ENCODE measurements at places on chromosomes 2 and 18.

GRCh38 chr2:230879271-230879882 is 14.6 kb downstream of the ITM2C start:
- DNase-seq = no peak

- no peak for DNase-seq
These were observed 7.8 kb downstream of the SLC66A2 start for GRCh38 chr18:79943608-79944125.

DNA sequence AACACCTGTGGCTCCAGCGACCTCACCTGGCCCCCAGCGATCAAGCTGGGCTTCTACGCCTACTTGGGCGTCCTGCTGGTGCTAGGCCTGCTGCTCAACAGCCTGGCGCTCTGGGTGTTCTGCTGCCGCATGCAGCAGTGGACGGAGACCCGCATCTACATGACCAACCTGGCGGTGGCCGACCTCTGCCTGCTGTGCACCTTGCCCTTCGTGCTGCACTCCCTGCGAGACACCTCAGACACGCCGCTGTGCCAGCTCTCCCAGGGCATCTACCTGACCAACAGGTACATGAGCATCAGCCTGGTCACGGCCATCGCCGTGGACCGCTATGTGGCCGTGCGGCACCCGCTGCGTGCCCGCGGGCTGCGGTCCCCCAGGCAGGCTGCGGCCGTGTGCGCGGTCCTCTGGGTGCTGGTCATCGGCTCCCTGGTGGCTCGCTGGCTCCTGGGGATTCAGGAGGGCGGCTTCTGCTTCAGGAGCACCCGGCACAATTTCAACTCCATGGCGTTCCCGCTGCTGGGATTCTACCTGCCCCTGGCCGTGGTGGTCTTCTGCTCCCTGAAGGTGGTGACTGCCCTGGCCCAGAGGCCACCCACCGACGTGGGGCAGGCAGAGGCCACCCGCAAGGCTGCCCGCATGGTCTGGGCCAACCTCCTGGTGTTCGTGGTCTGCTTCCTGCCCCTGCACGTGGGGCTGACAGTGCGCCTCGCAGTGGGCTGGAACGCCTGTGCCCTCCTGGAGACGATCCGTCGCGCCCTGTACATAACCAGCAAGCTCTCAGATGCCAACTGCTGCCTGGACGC is 4.9 kb downstream of the GPR35 start:
- no peak for DNase-seq

DNA sequence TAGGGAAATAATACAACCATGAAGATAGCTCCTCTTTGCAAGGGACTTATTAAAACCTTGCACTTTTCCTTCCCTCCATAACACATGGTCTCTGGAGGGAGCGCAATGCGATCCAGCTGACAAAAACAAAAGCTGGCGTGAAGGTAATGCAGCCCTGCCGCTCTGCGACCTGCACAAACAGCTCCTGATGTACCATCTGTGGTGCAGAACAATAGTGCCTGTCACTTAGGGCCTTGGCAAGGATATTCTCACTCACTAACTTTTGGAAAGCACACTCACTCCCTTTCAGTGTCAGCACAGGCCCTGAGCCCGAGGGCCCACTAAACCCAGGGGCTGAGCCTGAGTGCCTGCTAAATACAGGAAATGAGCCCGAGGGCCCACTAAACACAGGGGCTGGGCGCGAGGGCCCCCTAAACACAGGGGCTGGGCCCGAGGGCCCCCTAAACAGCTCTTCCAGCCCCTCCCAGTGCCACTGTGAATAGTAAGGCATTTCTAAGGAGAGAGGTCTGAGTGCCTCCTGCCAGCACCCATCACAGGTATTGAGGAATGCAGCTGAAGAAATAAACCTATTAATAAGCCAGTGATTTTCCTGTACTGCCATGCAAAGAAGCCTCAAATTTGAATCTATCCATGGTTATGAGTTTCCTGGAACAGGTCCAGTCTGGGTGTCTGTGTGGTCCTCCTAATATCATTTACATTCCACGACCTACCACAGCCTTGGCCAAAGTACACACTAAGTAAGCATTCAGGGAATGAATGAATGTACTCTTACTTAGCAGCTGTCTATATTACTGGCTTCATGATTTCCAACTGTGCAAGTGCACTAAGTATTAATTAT is 9.3 kb downstream of the L3MBTL4 start:
- DNase-seq = no peak

GRCh38 chr18:65623676-65624075 is 127.1 kb upstream of the CDH7 start:
- no peak for DNase-seq

DNA sequence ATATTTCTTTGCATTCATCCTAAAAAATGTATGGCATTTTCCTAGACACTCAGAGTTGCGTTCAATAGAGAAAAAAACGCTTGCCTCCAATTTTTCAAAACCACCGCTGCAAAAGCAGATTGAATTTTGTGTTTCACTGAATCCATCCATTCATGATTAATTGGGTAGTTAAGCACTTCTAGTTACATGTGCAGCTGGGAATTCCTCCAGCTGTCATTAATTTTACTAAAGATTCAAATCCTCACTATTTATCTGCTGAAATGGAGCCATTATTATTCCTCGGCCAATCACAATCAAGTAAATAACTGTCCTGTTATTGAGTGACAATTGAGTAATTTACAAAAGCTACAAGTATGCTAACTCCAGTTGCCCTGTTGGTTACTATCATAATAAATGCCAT is 75.8 kb upstream of the ARL5A start:
- no peak for DNase-seq

- DNase-seq = peak; percentile 63
These were observed 53.3 kb downstream of the ZNF236 start for GRCh38 chr18:76875390-76876325.

DNA sequence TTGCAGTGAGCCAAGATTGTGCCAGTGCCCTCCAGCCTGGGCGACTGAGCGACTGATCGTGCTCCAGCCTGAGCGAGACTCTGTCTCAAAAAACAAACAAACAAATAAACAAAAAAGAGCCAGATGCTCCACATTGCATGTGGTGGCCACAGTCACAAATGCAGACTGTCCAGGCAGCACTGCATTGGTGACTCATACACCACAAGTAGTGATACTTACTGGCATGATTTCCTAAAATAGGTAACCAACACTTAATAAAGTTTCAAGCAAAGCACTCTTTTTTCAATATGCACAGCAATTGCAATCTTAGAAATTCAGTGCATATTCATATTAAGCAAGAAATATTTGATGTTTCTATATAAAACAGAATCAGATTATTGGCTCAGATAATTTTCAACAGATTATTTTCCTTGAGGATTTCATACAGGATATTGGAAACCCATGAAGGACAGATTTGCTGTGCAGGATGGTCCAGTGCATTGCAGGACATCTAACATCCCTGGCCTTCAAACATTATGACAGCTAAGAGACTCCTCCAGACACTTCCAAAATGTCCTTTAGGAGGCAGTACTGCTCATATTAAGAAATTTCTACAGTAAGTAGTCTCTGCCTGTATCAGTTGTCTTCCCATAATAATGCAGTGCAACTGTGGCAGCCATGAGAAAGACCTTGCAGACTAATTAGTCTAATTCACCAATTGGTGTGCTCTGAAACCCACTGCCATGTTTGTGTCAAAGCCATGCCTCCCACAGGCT is 10.5 kb upstream of the SLC1A4 start:
- DNase-seq = no peak

- no peak for DNase-seq
These were observed 44.0 kb downstream of the CCDC85A start for GRCh38 chr2:56227811-56228210.

DNA sequence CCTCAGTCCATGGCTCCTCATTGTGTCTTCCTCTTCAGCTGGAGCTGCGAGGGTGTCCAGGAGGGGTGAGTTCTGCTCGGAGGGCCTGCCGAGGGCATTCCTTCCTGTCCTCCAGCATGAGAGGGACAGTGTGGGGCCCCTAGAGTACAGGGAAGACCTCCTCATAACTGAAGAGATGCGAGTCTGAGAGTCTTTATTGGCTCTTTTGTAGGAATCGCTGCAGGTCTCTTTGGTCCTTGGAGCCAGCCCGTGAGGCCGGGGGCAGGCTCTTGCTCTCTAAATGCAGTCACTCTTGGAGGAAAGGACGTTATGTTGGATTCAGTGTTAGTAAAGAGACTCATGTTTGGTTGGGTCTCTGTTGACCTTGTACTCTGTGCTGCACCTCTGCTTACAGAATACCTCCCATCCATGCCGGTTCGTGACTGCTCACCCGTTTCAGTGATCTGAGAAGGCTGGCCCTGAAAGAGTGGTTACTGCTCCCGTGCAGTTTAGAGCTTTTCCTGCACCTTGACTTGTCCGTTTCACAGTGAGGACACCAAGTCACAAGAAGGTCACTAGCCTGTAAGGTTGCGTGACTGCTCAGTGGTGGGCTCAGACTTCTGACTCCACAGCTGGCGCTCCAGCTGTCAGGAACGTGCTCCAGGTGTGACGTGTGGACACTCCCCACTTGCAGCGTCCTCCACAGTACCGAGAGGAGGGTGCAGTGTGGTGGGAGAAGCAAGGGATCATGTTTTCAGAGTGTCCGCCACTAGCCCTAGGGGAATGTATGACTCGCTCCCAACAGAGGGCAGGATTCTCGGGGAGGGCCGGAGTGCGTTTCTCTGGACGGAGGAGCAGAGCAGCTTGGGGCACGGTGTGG is 7.8 kb downstream of the ATG4B start:
- no peak for DNase-seq

DNA sequence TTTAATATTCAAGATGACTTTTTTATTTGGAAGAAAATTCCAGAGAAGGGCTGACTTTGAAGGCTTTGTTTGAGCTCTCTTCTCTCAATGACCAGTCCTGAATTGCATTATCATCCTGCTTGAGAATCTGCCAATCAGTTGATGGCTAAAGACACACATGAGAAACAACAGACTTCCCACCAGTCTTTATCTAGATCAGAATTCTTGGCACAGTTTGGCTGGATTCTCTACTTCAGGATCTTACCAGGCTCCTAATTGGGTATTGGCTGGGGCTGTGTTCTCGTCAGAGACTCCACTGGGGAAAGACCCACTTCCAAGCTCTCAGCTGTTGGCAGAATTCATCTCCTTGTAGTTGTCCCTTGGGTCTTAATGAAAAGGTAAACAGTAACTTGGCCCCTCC is 86.0 kb downstream of the WDSUB1 start:
- DNase-seq = no peak

GRCh38 chr18:7885865-7886264 is 318.7 kb downstream of the PTPRM start:
- no peak for DNase-seq
